ENCODE measurements at places on chromosomes 11 and 22. TPM values are rescaled to one million over a fixed set of nuclear protein-coding genes. Genes with fewer than 3 reads are reported as not detected.

IGLL1 gene
- not detected for total RNA-seq

PHF21B gene
- total RNA-seq, result not detected

OR1S1 gene
- total RNA-seq, result not detected

AIFM3 gene
- total RNA-seq, result 9.7 TPM

OR4D5 gene
- total RNA-seq, result not detected

SLC1A2 gene
- total RNA-seq, result 0.25 TPM

PTPRCAP gene
- total RNA-seq, result 1.4 TPM

TMEM218 gene
- total RNA-seq, result 17.9 TPM

OOSP1 gene
- not detected for total RNA-seq

MS4A14 gene
- total RNA-seq, result not detected

CD3D gene
- 1.0 TPM for total RNA-seq

FGF4 gene
- total RNA-seq, result not detected

CDC42EP1 gene
- total RNA-seq, result 160 TPM

GSC2 gene
- not detected for total RNA-seq

Measured in HCT116 (cell line).